ENCODE measurements at places on chromosomes 6 and 20.

- DNase-seq: no peak
These were observed 102.3 kb downstream of the DLL1 start for GRCh38 chr6:170188571-170189001.

DNA sequence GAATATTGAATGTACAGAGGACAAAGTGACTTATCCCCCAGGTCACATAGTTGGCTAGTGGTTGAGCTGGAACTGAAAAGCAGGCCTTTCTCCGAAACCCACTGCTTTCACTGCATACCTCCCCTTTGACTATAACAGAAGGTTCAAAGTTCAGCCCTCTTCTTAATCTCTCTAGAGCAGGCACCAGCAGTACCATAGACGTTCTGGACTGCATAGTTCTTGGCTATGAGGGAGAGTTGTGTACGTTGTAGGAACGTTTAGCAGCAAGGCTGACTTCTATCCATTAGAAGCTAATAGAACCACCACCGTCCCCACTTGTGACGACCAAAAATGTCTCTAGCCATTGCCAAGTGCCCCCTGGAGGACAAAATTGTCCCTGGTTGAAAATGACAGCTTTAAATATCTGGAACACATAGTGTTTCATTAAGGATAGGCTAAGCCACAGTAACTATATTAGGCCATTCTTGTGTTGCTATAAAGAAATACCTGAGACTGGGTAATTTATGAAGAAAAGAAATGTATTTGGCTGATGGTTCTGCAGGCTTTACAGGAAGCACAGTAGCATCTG lies 123.8 kb upstream of the MTHFD1L start:
- no peak for DNase-seq

DNA sequence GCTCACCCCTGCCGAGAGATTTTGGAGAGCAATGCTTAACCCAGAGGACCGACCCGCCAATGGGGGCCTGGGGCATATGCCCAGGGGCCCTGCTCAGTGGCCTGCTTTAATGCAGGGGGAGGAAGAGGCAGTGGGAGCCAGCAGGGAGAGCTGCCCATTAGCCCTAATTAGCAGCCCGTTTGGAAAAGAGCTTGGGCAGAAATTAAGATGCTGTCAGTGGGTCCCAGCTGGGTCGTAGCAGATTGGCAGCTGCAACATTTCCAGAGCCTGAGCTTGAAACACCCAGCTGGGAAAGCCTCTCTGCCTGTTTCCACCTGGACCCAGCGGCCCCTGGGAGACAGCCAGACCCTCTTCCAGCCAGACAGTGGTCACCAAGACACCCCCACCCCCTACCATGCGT lies 39.5 kb downstream of the CD40 start:
- no peak for DNase-seq

DNA sequence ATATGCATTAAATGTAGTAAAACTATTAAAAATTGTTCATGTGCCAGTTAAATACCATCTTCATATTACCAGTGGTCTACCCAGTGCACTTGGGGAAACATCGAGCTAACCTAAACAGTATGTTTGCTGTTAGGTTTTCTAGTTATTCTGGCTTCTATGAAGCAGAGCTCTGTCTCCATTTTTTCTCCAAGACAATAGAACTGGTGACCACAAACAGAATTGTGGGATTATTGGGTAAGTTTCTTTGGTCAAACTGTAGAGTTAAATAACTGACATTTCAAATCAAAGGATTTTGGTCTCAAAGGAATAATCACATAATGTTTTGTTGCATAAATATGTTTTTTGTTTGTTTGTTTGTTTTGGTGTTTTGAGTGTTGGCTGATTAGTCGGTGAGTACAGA lies 40.5 kb upstream of the EDN3 start:
- no peak for DNase-seq

- DNase-seq: no peak
These were observed 16.3 kb downstream of the RBM24 start for GRCh38 chr6:17297271-17298080.

- DNase-seq: no peak
These were observed 28.4 kb downstream of the UQCC2 start for GRCh38 chr6:33683051-33683571.

DNA sequence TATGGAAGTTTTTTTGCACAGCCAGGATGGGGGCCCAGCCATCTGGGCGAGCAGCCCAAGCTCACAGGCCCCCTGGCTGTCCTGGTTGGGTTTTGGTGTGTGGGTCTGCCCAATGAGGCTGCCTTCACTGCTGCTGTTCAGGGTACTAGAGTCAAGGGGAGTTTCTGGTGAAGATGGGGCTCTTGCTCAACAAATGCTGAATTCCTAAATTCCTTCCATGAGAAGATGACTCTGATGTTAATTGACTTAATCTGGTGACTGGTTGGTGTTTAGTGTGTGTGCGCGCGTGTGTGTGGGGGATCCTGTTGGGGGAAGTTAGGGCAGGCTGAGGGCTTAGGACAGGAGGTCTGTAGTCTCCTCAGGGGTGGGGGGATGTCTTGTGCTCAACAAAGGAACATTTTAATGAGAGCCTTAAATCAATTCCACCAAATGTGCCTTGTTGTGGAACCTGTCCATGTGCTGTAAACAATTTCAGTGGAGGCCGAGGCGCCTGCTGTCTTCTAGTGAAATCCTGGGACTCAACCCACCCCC lies 1.9 kb downstream of the PTK7 start:
- no peak for DNase-seq

- DNase-seq: no peak
These were observed 28.4 kb downstream of the CHMP4B start for GRCh38 chr20:33839591-33839990.

GRCh38 chr20:22288957-22289356 lies 295.4 kb downstream of the FOXA2 start:
- no peak for DNase-seq

DNA sequence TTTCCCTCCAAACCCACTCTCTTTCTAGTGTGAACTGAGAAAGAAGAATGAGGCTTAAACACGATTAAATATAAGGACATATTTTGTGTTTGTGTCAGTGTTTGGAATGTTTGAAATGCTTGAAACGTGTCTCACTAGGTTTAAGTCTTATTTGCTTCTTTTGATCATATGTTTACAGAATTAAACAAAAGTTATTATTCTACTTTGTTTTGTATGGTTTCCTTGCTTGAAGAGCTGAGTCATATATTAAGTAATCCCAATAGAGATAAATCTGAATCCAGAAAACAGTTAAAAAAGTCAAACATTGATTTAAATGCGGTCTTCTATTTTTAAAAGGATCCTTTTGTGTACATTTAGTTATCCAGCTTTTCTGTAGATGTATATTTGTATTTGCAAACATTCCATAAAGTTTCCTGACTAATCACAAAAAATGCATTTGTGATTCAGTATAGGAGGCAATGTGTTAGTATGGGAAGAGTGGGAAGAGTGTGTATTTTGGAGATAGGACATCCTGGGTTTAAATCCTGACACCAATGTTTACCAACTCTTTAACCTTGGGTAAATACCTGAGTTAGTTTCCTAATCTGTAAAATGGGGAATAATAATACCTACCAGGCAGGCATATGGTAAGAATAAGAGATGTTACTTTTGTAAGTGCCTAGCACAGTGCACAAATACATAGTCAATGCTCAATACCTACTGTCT lies 72.9 kb downstream of the TSBP1 start:
- DNase-seq: no peak

DNA sequence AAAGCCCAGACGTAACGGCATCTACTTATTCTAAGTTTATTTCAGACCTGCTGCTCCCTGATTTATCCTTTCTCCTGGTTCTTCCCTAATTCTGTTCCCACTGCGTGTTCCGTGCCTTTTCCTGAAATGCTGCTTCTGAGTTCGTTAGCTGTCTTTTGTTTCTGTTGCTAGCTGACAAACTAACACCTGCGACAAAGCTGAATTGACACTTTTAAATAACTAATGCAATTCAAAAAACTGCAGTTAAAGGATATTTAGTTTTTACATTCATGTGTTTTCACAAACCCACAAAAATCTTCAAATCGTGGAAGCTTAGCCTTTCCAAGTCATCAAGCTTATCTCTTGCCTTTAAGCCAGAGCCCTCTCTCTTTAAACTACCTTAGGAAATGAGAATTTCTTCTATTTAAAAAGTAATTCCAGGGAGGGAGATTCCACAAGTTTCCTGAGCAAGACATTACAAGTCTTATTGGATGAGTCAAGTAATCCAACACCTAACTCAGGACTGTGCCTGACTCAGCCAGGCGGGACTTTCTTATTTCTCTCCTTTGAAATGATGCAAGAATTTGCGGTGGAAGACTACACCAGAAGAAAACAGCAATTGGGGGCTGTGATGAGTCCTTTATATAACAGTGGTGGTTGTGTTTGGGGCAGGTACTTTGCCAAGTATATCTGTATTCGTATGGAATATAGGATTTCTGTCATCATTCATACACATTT lies 6.3 kb downstream of the ADTRP start:
- DNase-seq: no peak

DNA sequence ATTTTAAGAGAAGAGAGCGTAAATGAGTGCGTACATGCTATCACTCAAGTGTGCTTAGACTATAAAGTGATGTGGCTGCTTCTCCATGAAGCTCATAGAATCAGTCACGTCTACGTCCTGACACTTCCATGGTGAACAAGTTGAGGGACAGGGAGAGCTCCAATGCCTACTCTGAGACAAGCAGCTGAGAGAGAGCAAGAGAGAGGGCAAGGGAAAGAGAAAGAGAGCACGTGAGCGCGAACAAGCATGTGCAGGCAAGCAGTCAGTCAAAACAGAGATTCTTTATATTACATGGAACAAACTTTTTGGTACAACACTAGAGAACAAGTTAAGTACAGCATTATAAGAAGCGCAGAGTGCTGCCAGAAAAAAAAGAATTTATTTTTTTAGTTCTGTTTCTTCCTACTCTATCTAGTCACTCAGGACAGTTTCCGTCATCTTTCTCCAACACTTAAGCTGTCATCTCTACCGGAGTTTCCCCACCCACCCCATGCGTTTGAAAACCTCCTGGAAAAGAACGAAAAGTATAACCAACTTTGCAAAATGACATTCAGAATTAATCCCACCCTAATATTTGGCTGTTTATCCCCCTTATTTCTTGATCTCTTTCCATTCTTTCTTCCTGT lies 61.8 kb downstream of the EPB41L2 start:
- no peak for DNase-seq

DNA sequence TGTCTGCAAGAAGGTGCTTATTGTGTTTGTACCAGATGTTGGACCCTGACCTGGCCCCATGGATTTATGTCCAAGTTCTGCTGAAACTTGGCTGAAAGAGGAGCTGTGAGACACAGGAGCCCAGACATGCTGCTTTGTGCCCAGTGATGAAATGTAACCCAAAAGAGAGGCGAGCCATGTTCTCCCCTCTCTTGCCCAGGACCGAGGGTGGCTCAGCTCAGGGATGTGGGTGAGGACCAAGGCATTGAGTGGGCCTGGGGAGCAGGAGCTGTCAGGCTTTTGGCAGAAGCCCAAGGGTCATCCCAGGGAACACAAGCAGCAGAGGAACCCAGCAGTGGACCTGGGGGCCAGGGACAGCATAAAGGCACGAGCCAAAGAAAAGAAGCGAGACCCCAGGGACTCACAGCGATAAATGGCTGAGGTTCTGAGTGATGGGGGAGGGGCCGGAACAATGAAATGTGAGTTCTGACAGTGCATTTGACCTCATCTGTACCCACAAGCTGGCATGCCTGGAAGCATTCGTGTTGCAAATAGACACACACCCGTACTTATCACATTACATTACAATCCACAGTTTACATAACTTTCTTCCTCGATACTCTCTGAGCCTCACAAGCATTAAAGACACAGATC lies 363.4 kb upstream of the JARID2 start:
- DNase-seq: no peak

DNA sequence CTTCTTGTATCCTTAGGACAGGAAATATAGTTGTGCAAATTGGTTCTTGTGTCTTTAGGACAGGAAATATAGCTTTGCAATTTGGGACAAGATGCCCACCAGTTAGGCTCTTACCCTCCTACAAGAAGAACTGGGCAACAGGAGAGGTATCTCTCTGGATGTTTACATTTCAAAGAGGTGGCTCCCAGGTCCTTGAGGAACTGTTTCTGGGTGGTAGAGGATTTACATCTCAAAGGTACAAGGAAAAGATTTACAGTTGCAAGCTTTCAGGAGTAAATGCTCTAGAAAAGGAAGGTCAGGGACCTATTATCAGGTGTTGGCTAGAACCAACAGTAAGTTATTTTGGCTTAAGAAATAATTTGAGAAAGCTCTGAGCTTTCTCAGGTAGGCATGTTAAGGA lies 19.2 kb downstream of the RNF182 start:
- DNase-seq: no peak

GRCh38 chr6:130583268-130583667 lies 217.5 kb downstream of the TMEM200A start:
- no peak for DNase-seq

DNA sequence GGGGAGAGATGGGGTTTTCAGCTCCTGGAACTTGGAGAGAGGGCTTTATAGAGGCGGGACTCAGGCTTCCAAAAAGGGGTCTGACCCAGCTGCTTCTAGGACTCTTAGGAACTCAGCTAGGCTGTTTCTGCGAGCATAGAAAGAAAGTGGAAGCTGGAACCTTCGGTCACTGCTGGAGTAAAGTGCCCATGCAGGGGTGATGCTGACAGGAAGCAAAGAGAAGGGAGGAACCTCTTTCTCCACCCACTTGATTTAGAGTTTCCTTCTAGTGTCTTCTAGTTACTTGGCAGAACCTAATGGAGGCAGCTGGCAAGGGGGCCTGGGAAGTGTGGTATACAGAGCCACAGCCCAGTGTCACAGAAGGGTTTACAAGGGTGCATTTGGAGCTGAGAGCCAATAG lies 283.6 kb downstream of the QKI start:
- DNase-seq: no peak

DNA sequence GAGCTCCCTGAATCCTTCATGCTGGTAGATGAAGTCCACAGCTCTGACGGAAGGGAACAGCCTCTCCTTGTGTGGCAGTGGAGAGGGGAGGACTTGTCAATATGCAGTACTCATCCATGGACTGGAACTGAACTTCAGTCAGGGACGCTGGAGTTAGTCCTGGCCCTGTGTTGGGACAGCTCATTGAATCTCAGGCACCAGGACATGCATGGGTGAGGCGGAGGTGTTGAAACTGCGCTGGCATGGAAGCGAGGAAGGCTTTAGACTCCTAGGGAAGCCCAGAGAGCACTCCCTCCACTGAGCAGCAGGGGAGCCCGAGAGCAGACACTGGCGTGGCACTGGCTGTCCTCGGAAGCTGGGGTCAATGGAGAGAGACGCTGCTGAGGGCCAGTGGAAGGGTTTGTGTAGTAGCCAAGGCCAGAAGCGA lies 161.3 kb upstream of the GGTLC1 start:
- no peak for DNase-seq

GRCh38 chr6:17413313-17413750 lies 19.9 kb downstream of the CAP2 start:
- DNase-seq: no peak

Data from stimulated activated CD8-positive, alpha-beta memory T cell treated with anti-CD3 and anti-CD28 coated beads, Interleukin-2, amount 100 ng/mL, for 1 hour (primary cell).